ENCODE measurements at places on chromosomes 3 and 15.

DNA sequence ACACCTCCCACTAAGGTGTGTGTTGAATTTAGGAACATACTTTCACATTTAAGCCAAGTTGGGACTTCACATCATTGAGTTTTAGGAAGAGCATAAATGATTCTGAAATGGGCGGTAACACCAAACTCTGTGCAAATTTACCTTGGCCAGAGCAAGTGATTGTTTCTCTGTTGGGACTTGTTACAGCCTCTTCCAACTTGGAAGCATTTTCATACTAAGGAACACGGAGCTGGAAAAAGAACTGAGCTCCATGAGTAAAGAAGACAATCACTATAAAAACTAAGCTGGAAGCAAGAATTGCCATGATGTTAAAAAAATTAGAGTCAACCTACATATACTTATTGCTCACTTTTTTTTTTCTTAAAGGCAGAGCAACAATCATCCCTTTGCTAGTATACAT lies 371.3 kb downstream of the ERC2 start:
- no peak for DNase-seq

DNA sequence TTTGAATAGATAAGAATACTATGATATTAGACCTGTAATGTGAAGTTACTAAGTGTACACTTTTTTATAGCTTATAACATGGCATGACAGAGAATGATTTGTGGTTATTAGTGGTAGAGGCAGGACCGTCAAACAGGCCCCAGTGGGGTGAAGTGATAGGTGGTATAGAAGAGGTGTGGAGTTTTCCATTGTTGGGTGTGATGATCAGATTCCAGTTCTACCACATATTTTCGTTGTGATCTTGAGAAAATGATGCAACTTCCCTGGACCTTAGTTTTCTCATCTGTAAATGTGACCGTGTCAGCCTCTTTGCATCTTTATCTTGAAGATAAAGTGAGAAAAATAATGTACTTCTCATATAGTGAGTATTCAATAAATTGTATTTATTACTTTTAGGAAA lies 30.3 kb upstream of the UTS2B start:
- DNase-seq: no peak

GRCh38 chr3:197874653-197875052 lies 75.3 kb upstream of the RPL35A start:
- DNase-seq: no peak

- DNase-seq: peak; percentile 31
Measured at GRCh38 chr3:108118038-108118768, 27.4 kb upstream of the CD47 start.

GRCh38 chr3:53552730-53553129 lies 58.3 kb downstream of the CACNA1D start:
- no peak for DNase-seq

DNA sequence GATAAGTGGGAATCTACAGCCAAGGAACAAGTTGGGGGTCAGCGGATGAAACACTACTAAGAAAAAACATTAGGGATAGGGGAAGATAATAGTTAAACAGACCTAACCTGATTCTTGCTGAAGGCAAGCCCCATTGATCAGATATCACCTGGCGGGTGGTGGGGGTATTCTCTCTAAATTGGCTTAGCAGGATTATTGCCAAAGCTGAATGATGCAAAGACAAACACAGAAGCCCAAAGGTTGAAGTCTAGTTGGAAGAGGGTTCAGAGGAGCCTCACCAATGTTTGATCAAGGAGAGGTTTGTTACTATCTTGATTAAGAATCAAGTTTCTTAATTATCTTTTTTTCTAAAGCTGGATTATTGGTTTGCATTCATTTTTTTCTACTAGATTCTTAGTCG lies 371.9 kb upstream of the CNTN4 start:
- DNase-seq: no peak

- DNase-seq: no peak
Measured at GRCh38 chr15:75186044-75186443, 15.6 kb upstream of the C15orf39 start.

GRCh38 chr15:87193481-87193880 lies 1063.1 kb downstream of the NTRK3 start:
- no peak for DNase-seq

DNA sequence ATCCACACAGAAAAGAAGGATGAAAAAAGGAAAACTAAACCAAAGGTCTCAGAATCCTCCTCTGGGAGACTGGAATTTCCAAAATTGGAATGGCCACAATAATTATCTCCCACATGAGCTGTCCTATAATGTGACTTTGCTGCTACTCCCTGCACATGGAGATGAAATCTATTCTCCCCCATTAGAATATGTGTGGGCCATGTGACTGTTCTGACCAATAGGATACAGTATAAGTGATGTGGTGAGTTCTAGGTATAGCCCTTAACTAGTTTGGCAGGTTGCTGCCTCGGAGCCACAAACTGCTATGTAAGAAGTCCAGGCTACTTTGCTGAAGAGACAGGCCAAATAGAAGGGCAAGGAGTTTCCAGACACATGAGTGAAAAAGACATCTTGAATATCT lies 5.2 kb downstream of the TRIM59 start:
- DNase-seq: no peak

- DNase-seq: peak; percentile 96
Measured at GRCh38 chr3:146160964-146161662, at the start of gene PLOD2. TSS of gene PLOD2 (minus strand) at chr3:146161184. CDS start at chr3:146160989, 195 bp downstream.

GRCh38 chr3:152071924-152072323 lies 196.8 kb upstream of the MBNL1 start:
- DNase-seq: peak; percentile 66

- peak; percentile 86 for DNase-seq
Measured at GRCh38 chr3:106006001-106006400, 137.2 kb upstream of the CBLB start.

- peak; percentile 81 for DNase-seq
Measured at GRCh38 chr3:159929171-159930141, 59.2 kb upstream of the IL12A start.

DNA sequence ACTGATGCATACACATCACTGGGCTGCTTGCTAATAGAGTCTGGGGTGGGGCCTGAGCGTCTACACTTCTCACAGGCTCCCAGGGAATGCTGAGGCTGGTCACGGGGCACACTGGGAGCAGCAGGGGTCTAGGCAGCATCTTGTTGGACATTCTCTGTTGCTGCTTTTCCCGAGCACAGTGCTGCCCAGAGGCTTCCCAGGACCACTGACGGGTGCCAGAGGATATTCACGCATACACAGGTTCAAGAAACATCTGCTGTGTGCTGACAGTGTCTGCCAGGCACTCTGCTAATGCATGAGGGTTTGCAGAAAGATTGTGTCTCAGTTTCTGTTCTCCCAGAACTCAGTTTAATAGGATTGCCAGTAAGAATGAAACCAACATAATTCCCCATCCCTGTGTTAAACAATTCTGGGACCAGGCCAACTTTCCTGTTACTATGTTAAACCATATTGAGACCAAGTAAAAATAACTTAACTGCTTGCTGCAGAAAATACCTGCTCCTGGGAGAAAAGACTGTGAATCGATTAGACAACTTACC lies 23.9 kb upstream of the BCL2L10 start:
- DNase-seq: no peak

DNA sequence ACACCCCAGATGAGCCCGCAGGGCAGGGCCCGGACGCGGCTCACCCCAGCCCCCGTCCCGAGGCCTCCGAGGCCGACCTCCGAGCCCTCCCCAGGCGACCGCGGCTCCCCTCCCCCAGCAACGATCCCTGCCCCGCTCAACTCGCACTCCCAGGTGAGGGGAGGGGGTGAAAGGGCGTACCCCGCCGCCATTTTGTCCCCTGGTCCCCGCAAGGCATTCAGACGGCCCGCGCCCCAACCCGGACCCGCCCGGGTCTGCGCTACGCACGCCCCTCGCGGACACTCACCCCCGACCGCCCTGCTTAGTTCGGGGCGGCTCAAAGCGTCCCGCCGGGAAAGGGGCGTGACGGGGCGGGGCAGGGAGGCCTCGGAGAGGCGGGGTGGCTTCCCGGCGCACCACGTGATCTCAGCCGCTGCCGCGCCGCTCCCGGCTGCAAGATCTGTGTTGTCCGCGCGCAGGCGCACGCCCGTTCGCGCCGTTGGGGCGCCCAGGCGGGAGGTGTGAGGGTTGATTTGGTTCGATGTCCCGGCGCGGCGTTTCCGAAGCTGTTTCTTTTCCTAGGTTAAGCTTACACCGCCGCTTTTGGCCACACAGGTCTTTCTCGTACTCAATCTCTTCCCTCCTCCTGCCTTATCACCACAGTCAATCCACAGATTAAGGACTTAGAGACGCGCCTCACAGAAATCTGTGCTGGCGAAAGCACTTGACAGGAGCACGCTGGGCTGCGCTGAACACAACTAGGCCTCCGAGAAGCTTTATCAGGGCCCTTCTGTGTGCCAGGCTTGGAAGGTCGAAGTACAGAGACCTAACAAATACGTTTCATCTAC lies at the start of gene SCAPER:
Gene SCAPER (minus strand): TSS at position 328 of the 827 bp plus-strand sequence. CDS start 21,523 bp downstream, outside the sequence.
- DNase-seq: peak; percentile 84

DNA sequence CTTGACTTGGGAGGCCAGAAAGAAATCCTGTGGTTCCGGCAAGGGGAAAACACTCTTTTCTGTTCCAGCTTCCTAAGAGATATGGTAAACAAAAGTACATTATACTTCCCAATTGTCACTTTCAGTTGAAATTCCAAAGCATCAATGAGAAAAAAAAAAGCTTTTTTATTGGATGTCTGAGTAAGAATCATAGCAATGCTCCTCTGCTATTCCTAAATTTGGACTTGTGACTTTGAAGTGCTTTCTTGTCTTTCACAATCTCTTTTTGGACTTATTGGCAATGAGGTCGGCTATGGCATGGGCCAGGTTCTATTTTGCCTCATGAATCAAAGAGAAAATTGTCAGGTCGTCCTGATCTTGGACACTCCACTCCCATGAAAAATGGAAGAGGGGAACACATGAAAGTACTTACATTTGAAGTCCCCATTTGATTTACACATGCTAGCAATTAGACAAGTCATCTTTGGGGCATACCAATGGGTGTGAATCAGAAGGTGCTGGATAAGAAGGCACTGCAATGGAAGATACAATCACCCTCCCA lies 170.5 kb downstream of the GREM1 start:
- peak; percentile 85 for DNase-seq

GRCh38 chr3:154819491-154819890 lies 260.6 kb upstream of the MME start:
- no peak for DNase-seq

DNA sequence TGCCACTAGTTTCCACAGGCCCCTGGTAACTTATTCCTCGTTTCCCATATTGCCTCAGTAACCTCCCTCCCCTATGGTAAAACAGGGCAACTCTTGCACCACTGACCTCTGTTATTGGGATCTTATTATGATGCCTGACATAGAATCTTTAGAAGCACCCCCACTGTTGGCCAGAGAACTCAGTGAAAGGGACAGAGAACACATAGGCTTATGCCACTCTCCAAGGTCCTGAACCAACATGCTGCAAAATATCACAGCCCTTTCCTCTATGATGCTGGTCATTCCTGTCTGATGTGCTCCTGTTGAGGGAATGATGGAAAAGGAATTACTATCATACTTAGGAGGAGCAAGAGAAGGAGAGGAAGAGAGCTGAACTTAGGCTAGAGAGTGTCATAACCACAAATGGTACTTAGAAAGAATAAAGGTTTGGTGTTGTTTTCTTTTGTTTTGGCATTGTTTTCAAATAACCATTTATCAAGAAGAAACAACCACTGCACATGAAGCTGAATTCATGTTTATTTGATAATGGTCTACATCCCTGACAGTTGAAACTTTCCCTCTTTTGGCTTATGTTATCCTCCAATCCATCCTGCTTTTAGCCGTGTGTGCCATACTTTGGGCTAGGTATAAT lies 330.2 kb downstream of the EPHB1 start:
- peak; percentile 57 for DNase-seq

GRCh38 chr3:28287046-28287445 lies 45.6 kb downstream of the CMC1 start:
- DNase-seq: no peak

DNA sequence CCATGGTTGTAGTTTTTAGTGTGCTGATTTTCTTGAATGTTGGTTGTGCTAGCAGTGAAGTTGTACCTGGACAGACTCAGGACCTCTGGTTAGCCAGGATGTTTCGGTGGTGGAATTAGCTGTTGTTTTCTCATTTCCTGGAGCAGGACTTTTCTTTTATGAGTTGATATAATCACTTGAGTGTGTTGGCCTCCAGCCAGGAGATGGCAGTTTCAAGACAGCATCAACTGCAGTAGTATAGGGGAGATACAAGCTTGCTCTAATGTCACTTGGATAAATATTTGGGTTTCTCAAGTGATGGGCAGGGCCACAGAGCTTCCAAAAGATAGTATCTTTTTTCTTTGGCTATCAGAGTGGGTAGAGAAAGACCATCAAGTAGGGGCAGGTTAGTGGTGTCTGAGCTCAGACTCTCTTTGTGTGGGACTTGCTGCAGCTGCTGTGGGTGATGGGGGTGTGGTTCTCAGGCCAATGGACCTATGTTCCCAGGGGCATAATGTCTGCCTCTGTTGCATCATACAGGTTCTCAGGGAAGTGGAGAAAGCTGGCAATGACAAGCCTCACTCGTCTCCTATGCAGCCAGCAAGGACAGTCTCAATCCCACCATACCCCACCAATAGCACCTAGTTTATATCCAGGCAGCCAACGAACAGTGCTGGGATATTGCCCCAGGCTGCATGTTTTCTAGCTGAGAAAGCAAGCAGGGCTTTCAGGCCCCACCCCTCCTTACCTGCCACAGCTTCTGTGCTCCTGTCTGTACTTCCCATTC lies 14.6 kb upstream of the OR5K2 start:
- DNase-seq: no peak

DNA sequence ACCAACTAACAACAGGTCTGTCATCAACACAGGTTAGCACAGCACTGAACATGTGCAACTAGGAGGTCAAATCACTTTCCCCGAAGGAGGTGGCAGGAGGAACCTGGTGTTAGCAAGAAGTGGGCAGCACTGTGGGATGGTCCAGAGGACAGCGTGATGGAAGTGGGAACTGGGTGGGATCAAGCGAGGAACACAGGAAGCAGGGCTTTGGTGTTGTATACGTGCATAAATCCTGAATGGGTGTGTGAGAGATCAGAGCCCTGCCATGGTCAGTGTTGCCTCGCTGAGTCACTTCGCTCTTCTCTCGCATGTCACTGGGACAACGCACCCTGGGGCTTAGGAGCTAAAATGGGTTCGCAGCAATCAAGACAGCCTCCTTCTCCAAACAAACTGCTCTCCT lies 62.1 kb downstream of the MOBP start:
- no peak for DNase-seq

DNA sequence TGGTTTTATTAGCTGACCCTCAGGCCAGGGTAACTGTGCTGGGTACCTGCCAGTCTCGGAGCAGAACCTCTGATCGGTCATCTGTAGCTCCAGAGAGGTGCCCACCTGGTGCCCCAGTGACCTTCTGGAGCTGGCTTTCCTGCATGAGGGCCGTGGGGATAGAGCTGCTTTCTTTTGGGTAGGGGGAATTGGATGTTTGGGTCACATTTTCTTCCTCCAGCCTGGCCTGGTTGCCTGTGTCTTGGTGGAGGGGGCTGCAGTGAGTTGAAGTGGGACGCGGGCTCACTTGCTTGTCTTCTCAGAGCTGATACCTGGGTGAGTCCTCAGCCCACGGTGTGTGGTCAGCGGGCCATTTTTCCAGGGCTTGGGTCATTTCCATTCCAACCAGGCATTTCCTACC lies 2.6 kb downstream of the ZNF710 start:
- DNase-seq: no peak
